ENCODE measurements at places on chromosomes 3 and 15.
A peak's percentile ranks its signal among the peaks of the same experiment; 100 is the strongest.

DNA sequence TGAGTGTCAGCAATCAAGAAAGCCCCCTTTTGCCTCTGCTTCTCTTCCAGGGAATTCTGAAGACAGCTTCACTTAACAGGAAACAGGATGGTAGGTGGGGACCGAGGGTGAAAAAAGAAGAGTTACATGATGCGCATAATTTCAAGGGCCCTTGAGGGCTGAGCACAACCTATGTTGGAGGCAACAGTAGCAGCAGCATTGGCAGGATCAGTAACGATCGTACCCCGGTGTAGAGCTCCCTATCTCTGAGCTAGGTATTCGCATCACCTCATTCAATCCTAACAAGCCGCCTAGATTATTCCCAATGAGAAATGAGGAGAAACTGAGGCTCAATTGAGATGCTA is 432 bp upstream of the RAD54L2 start:
- no peak for DNase-seq

GRCh38 chr15:62848632-62849050 is 193.9 kb upstream of the TPM1 start:
- DNase-seq = peak; percentile 33

DNA sequence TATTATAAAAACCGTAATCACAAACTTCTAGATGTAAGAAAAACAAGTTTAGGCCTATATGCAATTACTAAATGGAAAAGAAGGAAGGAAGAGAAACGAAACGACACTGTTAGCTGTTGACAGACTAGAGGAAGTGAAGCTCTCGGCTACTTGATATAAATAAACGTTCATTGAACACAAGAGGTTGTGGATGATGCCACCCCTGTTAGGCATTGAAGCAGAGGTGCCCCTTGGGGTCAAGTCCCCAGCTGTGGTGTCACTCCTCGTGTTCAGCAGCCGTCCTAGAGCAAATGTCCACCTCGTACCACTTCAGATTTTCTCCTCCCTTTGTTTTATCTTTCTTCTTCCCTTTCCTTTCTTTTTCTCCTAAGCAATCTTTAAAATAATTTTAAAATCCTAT is 146.5 kb upstream of the UBE2E1 start:
- no peak for DNase-seq

DNA sequence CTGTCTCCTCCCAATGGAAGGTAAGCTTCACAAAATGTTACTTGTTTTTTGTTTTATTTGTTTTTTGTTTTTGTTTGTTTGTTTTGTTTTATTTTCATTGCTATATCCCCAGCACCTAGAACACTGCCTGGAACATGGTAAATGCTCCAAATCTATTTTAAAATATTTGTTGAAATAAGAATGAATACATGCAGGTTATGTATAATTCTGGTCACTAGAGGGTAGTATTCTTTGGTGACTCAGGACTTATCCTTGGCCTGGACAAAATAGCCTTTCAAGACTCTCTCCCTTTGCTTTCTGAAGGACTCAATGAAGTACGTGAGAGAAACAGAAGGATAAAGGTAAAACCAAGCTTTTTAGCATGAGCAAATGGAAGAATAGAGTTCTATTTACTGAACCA is 46.9 kb upstream of the PPP2R3A start:
- DNase-seq = no peak

All from left kidney (tissue), 8 donors.